ENCODE measurements at places on chromosomes 11 and 22.
A peak's percentile ranks its signal among the peaks of the same experiment; 100 is the strongest.

DNA sequence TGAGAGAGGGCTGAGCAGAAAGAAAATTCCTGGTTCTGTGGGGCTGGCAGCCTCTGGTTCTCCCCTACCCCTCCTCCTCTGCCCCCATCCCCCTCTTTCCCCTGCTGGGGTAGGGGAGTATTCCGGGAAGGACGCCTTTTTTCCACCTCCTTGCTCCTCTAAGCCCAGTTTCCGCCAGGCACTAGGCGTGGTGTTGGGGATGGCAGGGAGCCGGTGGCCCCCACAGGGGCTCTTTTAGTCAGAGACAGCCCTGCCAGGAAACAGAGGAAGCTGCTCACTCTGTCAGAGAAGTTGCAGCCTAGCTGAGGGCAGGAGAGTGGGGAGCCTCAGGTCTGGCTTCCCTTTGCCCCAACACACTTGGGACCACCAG, 15.6 kb upstream of the ARHGEF17 start:
- DNase-seq = no peak

- DNase-seq = no peak
Measured at GRCh38 chr11:33753304-33753967, 17.2 kb upstream of the CD59 start.

DNA sequence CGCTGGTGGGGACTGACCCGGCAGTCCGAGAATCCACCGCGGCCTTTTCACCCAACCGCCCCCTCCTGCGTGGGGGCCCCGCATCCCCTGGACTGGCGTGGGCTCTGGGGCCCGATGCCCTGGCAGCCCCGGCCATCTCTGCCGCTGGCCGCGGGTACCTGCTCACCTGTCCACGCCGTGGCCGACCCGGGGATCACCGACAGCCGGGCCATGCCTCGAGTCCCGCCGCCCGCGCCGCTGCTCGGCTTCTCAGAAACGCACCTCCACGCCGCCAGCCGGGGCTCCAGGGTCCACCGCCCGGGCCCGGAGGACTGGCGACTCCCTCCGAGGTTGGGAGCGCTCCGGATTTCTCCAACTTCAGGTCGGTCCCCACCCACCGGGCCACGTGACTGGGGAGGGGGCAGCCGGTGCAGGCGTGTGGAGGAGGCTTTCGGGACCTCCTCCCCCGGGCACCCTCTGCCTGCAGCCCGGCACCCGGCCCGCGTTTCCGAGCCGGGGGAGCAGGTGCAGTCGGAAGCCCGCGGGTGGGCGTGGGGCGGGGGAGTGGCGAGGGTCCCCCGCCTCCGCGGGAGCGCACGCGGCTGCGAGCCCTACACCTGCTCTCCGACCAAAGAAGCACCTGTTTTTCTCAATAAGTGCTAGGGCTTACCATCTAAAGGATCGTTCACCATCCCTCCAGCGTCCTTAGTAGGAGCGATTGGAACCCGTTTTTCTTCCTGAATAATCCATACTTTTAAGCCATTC, 554 bp upstream of the NRIP3 start:
- DNase-seq = peak; percentile 32

- no peak for DNase-seq
Measured at GRCh38 chr11:89608234-89608966, 101.7 kb upstream of the TRIM77 start.

GRCh38 chr11:38818720-38819119, 2220.7 kb upstream of the RAG2 start:
- DNase-seq = no peak

DNA sequence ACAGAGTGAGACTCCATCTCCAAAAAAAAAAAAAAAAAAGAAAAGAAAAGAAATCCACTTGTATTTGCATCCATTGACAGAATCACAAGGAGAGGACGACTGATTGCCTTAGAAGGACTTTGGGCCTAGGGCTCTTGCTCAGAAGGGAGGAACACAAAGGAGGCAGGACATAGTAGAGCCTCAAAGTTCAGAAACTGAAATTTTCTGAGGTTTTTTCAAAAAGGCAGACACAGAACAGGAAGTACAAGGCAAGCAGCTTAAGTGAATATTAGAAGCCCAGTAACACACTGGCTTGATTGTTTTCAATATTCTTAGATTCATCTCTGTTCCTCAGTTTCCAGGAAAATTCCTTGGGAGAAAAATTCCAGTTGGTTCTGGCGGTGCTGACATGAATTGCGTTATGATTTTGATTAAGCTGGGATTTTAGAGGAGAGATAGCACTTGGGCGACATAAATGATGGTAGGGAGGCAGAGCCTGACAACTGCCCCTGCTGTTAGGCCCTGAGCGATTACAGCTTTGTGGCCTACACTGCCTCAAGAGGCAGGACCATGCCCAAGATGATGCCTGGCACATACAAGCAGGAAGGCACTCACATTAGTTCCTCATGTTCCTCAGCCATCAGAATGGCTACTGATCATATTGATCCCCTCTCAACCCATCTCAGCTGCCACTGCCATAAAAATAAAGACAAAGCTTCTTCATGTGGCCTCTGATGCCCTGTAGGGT, 15.3 kb downstream of the CLPB start:
- no peak for DNase-seq

- DNase-seq = no peak
Measured at GRCh38 chr11:47288066-47288465, 18.1 kb downstream of the MADD start.

DNA sequence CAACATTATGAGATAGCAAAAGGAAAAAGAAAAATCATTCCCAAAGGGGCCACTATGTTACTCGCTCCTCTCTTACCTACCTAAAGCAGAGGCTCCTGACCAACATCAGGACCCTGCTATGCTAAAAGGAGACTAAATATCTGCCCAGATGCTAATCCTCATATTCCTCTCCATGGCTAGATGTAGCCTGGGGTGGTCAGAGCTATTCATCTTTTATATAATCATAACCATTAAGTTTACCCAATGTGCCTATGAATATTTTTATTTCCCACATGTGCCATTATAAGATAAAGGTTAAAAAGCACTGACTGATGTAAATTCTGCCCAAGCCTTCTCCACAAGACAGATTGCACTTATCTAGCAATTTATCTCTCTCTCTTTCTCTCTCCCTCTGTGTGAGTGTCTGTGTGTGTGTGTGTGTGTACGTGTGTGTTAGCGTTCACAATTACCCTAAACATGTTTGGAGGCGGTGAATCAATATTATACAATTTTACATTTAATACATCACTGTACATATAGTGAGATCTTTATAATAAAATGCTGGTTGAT, 41.2 kb upstream of the ANO5 start:
- no peak for DNase-seq

DNA sequence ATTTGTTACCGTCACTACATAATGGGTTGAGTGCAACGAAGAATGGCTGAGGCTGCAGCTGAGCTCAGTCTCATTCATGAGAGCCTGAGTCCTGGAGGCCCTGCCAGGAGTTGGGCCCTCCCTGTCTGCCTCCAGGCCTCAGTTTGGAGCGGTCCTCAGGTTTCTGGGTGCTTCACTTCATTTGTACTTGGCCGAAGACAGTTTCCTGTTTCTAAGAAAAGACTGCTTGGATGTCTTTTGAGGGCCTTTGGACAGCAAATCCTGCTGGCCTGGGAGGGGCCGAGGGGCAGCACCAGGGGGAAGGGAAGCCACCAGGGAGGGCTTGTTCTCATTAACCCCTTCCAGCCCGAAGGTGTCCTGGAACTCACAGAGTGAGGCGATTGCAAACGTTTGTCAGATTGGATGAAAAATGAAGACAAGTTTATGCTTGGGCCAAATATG, 163.1 kb downstream of the ETS1 start:
- DNase-seq = no peak

DNA sequence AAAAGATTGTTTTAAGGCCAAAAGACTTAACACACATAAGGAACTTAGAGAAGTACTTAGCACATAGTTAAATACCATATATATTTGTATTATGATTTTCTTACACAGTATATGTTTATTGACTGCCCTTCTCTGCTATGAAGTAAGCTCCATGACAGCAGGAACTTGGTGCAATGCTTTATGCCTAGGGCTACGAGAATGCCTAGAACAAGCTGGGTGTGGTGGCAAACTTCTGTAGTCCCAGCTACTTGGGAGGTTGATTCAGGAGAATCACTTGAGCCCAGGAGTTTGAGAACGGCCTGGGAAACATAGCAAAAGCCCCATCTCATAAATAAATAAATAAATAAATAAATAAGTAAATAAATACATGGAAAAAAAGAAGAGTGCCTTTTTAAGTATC, 1.9 kb downstream of the SLC5A12 start:
- DNase-seq = no peak

- no peak for DNase-seq
Measured at GRCh38 chr11:46249103-46249937, 28.1 kb upstream of the CREB3L1 start.

DNA sequence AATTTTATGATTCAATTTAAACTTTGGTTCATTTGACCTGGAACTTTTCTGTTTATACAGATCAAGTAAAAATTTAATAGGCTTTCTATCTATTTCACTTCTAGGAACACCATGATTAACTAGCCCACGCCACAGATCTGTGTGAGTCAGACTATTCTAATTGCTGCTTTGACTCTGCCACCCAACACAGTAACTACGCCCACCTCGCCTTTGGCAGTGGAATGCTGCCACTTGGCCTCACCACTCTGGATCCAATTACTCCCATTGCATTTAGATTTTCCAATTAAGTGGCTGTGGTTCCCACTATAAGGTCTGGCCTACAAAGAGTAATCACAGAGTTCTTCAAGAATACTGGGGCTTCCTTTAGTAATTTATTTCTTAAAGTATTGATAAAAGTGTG, 46.6 kb upstream of the LIN7C start:
- DNase-seq = no peak

GRCh38 chr11:256952-257737, 20.4 kb downstream of the PSMD13 start:
- DNase-seq = no peak

- DNase-seq = no peak
Measured at GRCh38 chr11:15347969-15348734, 233.4 kb downstream of the INSC start.

DNA sequence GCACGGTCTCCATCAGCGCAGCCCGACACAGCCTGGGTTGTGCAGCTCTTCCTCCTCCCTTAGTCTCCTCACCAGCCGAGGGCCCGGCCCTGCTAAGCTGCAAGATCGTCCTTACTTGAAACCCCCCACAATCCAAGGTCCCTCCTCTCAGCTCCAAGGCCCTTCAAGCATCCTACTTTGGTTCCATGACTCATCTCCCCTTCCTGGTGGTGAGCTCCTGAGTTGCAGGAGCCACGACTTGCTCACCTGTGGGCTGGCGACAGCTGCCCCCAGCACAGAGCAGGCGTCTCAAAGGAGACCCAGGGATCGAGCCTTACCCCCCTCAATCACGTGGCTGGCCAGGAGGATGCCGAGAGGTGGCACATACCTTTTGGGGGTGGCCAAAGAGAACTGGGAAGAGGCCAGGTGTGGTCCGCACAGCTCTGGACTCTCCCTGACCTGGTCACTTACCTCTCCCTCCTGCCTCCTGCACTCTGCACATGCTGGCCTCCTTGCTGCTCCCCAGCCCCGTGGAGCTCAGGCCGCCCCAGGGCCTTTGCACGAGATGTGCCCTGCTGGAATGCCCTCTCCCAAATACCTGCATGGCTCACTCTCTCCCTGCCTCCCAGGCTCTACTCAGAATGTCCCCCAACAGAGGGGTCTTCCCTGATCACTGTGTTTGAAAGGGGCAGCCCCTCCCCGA, 35.2 kb upstream of the FADD start:
- DNase-seq = no peak

GRCh38 chr22:37930270-37930951, 23.0 kb downstream of the C22orf23 start:
- no peak for DNase-seq

GRCh38 chr11:86183694-86184093, 60.9 kb upstream of the EED start:
- no peak for DNase-seq

DNA sequence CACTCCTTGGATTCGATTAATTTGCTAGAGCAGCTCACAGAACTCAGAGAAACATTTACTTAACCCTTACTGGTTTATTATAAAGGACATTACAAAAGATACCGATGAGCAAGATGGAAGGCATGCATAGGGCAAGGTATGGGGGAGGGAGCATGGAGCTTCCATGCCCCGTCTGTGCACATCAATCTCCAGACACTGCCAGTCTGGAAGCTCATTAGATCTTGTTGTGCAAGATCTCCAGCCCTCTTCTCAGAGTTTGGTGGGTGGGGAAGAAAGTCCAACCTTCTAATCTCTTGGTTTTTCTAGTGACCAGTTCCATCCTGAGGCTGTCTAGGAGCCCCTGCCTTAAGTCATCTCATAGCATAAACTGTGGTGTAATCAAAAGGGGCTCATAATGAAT, 190.7 kb downstream of the UVRAG start:
- no peak for DNase-seq

- no peak for DNase-seq
Measured at GRCh38 chr22:47043835-47044721, 281.6 kb downstream of the TBC1D22A start.

GRCh38 chr11:83656796-83657330, 370.7 kb upstream of the CCDC90B start:
- DNase-seq = no peak

- no peak for DNase-seq
Measured at GRCh38 chr11:68689737-68690625, 5.6 kb downstream of the GAL start.

- no peak for DNase-seq
Measured at GRCh38 chr11:62499944-62500649, 46.5 kb downstream of the AHNAK start.

DNA sequence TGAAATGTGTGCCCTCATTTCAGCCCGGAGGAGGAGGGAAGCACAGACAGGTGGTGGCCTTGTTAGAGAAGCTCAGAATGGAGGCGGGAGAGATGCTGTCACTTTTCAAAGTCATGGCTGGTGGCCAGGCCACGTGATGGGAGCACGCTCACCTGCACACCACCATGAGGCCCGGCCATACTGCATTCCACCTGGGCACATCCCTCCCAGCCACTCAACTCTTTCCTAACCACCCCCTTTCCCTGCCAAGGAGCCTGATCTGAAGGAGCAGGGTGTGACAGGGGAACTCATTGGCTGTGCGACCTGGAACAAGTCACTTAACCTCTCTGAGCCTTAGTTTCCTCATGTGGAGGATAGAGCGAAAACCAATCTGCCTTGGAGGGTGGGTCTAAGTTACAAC, 364.5 kb downstream of the CTTN start:
- DNase-seq = no peak

DNA sequence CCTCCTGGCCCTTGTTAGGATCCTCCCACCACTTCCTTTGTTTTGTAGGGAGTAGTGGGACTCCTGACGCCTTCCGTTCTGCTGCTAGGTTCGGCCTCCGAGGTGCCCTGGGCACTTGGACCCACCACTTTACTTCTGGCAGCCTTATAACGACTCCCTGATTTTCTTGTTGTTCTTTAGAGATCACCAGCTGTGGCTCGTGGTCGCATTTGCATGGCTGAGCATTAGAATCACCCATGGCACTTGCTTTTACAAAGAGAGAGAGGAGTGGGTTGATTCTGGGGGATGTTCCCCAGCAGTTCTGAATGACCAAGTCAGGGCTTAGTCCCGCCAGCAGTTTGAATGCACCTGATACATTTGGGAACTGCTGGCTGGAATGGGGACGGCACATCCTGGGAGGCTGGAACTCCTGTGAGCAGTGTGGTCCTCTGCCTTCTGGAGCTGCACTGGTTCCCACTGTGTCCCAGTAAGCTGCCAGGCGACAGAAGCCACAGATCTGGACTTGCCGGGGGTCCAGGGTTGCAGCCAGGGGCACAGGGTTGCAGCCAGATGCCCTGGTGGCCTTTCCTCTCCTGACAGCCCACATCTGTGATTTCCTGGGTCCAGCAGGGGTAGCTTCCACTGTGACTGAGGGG, 4.1 kb downstream of the TUB start:
- no peak for DNase-seq

- DNase-seq = no peak
Measured at GRCh38 chr11:102546427-102546826, 15.9 kb upstream of the MMP7 start.

- DNase-seq = no peak
Measured at GRCh38 chr11:86861810-86862209, 61.5 kb downstream of the PRSS23 start.

Data from effector memory CD4-positive, alpha-beta T cell (primary cell).